Colonic mucosa (tissue), 4 donors: ENCODE measurements at places on chromosomes 5 and 9. TPM values are rescaled to one million over a fixed set of nuclear protein-coding genes. Genes with fewer than 3 reads are reported as not detected.

ZNF366 gene
- 0.47 TPM for total RNA-seq

DNA sequence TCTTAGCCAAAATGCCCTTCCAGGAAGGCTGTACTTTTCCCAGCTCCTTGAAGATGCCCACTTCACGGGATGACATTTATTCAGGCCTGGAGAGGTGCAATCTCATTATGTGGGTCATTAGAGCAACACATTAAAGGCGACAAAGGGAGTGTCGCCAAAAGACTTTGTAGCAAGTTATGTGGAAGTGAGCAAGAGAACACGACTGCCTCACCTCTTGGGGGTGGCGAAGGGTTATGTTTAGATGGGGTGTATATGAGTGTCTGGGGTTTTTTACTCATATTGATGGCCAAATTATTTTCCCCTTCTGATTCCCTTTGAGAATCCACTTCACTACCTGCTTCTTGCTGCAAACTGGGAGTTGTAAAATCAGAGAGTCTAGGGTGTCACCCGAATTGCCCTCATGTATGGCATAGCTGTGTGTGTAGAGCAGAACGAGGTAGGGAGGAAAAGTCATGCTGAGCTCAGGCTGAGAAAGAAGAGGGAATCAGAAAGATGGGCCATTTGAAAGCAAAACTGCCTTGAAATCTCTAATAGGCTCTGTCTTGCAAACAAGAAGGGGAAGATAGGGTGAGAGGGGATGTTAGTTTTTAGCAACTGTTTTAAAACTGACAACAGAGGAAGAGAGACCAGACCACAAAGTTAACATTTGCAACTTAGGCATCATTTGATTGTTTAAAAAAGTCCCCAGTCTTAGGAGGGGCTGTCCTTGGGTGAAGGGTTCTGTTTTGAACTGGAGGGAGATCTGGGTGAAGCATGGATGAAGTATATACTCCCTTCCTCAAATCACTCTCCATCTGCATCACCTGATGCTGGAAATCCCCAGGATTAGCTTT is 97.1 kb upstream of the IL12B start:
- DNase-seq, result no peak

GRCh38 chr9:79812507-79813257 is 240.9 kb downstream of the TLE4 start:
- DNase-seq, result no peak

SPIN1 gene
- total RNA-seq, result 51.4 TPM
